ENCODE measurements at places on chromosomes 5 and 9.

DNA sequence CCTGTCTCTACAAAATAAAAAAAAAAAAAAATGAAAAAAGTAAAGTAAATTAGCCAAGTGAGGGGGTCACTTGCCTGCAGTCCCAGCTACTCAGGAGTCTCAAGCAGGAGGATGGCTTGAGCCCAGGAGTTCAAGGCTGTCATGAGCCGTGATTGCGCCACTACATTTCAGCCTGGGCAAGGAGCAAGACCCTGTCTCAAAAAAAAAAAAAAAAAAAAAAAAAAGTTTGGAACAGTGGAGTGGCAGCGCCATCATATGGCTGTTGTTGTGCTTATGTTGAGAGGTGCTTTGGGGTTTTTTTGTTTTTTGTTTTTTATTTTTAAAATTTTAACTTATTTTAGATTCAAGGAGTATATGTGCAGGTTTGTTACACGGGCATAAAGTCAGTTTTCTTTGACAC, 3.6 kb downstream of the BRIX1 start:
- DNase-seq, result peak; percentile 7

- DNase-seq, result no peak
Observed at GRCh38 chr9:135338546-135338945, 141.0 kb upstream of the PPP1R26 start.

- DNase-seq, result peak; percentile 69
Observed at GRCh38 chr9:77063645-77064285, 44.3 kb downstream of the FOXB2 start.

DNA sequence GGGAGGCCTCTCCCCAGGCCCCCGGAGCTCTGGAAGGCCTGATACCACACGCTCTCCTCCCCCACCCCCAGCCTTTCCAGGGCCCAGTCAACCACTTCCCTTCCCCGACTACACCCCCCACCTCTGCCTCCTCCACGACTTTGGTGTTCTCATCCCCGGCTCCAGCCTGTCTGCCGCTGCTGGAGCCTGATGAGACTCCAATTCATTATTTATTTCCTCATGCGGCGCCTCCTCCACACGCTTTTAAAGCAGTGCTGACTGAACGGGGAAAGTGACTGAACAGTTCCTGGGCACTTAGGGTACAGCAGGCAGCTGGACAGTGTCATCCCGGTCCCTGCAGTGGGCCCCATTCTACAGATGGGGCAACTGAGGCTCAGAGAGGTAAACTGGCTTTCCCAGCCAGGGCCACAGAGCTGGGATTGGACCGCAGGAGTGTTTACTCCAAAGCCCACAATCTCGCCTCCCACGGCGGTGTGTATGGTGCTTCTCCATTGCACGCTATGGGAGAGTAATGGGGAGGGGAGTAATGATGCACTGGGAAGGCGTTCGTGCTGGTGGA, 15.9 kb upstream of the RPL26L1 start:
- DNase-seq, result no peak

DNA sequence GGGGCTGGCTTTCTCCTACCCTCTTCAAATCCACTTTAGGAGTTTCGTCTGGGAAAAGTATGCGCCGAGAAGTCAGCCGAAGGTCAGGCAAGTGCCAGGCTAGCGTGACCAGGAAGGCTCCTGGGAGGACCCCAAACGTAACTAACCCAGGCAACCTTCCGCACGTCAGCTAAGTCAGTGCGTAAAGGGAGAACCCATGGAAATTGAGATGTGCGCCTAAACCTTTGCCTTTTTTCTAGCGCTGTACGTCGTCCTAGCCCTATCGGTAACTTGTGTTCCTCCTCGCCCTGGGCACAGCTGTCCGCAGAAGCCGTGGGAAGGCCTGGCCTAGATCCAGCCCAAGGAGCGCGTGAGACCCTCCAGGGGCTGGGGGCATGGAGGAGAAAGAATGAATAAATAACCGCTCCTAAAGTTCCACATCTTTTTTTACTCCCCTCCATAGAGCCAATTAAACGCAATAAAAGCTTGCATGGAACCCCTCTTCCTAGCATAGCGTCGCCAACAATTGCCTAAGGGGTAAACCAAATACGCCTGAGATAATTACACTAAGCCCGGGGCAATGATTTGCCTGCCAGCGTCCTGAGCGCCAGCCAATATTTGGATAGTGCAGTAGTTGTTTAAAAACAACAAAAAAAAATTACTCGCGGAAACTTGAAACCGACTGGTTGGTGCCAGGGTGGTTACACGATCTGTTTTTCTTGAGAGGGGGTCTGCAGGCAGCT, 4.0 kb upstream of the FOXB2 start:
- DNase-seq, result peak; percentile 43

- DNase-seq, result no peak
Observed at GRCh38 chr9:111158999-111159398, 120.7 kb upstream of the LPAR1 start.

DNA sequence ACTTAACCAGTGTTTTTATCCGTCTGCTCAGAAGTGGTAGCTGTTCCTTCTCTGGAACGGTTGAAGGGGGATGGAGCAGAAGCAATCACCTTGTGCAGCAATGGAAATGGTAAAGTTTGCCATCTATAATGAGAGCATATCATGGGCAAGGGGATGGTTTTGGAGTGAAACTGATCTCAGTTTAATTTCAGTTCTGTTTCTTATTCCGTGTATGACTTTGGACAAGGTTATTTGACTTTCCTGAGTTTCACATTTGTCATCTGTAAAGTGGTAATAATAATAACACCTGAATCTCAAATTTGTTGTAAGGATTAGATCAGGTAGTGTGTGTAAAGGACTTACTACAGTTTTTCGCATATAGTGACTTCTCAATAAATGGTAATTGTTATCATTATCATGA, 106.1 kb downstream of the PCSK1 start:
- DNase-seq, result no peak

DNA sequence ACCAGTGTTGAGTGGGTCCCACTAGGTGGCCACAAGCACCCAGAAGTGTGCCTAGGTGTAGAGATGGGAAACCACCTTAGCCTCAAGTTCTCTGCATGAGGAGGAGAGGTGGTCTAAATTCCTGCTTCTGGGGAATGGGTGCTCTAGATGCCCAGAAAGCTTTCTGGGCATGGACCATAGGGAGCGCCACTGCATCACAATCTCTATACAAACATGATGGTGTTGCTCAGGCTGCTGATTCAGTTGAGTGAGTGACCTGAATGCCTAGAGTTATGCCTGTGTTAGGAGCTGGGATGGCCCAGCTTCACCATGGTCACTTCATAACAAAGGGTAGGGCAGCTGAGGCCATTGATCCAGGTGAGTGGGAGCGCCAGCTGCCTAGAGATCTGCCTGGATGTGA, 667.9 kb upstream of the ARRDC3 start:
- DNase-seq, result no peak

DNA sequence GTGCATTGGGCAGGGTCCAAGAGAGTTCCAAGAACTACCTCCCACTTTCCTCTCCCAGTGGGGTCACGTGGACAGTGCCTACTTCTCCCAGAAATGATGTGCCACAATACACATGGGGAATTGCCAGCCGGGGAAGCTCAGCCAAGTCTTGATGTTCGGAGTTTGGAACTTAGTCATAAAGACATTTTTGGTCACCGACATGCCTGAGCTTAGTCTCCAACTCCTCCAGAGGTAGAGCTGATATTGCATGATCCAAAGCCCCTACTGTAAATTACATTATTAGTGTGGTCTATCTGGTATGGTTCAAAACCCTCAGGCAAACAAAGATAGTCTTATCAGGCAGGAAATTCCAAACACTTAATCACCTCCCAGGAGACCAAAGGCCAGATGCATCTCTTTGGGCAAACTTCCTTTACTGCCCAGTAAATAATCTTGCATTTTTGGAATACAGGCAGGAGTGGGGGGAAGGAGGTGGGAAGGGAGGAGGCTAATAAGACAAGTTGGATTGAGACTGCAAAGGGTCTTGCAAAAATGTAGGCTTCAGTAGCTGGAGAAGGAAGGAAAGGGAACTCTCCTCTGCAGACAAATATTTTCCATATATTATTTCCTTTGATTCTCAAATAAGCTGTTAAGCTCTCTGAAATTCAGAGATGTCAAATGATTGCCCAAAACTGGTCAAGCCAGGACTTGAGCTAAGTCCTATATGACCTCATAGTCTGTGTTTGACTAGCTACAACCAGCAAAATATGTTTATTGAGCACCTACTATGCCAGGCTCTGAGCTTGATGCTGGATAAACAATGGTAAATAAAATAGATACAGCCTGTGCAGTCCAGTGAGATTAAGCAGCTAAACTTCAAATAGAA, 99.4 kb downstream of the DRD1 start:
- no peak for DNase-seq

DNA sequence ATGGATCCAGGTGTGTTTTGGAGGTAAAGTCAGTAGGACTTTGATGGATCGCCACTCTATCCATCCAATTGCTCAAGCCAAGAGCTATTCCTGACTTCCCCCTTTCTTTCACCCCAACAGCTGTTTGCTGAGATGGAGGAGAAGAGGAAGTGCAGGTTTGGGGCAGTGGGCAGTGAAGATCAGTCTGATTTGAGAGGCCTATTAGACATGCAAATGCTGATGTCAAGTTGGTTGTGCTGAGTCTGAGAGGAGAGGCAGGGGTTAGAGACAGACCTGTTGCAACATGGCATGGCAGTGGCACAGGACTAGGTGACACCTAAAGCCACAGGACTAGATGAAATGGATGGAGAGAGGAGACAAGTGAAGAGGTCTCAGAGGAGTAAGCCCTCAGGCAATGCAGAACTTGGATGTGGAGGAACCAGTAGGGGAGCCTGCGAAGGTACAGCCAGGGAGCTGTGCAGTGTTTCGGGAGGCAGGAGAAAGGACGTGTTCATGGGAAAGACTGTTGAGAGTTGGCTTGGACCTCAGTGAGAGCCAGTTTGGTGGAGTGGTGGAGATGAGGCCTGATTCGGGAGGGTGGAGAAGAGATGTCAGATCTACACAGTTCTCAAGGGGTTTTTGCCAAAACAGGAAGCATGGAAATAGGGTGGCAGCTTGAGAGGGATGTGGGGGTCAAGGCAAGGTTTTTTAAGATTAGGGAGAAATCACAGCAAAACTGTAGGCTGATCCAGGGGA, 175.0 kb downstream of the MACROH2A1 start:
- DNase-seq, result no peak

GRCh38 chr9:122374885-122375420, 4.1 kb downstream of the PTGS1 start:
- peak; percentile 13 for DNase-seq

GRCh38 chr9:14327036-14327435, 13.1 kb upstream of the NFIB start:
- peak; percentile 17 for DNase-seq

DNA sequence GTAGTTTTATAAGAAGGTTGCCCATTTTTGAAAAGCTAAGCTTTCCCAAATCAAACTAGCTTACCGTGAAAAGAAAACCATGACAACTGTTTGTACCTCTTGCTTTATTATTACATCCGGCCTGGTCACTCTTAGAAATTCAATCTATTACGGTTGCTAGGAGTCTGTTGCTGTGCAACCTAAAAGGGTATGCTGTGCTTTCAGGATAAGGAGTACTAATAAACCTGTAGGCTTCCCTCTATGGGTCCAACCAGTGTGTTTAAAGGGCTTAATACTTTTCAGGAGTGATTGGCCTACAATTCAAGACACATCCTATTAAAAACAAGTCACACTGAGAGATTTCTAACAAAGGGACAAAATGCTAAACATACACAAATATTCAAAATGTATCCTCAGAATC, 27.1 kb downstream of the RFX3 start:
- DNase-seq, result peak; percentile 55

- peak; percentile 17 for DNase-seq
Observed at GRCh38 chr5:134328619-134329018, 38.4 kb downstream of the CDKL3 start.

DNA sequence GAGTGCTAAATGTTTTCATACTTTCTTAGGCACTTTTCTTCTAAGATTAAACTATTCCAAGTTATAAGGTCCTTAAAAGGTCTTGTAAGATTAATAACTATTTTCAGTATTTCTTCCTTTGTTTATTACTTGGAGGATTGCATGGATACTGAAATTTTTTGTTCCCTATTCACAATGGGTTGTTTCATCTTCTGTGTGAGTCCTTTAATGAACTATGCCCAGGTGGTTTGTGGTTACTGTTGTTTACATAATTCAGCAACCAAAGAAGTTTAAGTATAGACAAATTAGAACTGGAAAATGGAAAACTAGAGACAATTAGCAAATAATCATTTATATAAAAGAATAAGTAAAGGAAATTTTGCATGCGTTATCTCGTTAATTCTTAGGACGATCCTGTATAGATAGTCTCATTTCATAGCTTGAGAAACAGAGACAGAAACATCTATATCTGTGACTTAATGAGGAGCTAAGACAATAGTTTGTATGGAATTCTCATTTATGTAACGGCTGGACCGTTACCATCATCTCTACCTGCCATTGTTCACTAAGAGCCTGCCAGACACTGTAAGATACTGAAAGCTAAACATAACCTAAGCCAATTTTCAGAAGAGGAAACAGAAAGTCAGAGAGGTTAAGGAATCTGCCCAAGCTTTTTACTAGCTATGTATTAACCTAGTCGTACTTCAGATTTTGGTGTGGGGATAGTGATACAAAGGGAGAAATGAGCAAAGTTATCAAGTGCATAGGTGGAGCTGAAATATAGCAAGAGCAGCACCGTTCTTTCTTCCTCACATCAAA, 148.2 kb downstream of the PAM start:
- DNase-seq, result peak; percentile 15
